ENCODE measurements at places on chromosomes 13 and 19.

DNA sequence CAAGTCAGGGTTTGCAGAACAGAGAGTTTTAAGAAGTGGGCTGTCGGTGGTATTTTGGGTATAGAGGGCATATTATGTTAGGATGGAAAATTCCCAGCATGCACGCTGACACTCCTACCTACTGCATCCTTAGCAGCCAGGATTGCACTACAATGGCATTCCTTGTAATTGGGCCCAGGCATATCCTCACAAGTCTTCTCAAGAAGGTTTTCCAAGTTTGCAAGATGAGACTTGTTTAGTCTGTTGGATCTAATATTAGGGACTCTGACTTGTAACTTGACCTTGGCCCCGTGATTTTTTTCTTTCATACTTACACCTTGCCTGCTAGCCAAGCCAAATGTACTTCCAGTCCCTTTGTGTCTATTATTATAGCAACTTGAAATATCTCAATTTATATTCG is 335.7 kb upstream of the HTR2A start:
- no peak for DNase-seq

DNA sequence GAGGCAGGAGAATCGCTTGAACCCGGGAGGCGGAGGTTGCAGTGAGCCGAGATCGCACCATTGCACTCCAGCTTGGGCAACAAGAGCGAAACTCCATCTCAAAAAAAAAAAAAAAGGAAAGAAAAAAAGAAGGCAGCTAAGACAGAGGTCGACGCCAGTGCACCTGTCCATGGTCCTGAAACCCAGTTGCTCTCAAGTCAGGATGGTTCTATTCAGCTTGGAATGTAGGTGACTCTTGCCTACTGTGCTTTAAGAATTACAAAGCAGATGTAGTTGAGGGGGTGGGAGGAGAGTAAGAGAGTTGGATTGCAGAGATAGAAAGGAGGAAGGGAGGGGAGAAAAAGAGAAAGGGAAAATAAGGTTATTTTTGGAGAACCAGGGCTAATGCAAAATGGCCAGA is 18.7 kb downstream of the CACNG7 start:
- DNase-seq: peak; percentile 78

GRCh38 chr13:110938662-110939421 is 24.0 kb upstream of the ANKRD10 start:
- no peak for DNase-seq

DNA sequence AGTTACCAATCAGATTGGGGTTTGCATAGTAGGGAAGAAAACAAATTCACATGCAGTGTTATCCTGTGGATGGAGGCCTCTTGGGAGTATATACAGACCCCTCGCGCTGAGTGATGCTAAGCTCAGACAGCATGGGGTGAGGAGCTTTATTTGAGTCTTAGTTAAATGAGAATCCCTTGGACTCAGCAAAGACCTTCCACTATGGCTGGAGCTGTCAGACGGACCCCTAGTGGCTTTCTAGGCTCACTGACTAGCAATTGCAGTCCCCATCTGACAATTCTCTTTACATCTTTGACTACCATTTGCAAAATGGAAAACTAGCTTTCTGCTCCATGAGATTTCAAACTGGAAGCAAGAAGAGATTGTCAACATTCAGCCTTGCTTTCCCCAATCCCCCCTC is 90.4 kb downstream of the STOML3 start:
- peak; percentile 17 for DNase-seq

- no peak for DNase-seq
Observed at GRCh38 chr19:35352177-35352447, 4.4 kb downstream of the FFAR1 start.

GRCh38 chr13:46963904-46964303 is 67.1 kb upstream of the HTR2A start:
- DNase-seq: no peak

DNA sequence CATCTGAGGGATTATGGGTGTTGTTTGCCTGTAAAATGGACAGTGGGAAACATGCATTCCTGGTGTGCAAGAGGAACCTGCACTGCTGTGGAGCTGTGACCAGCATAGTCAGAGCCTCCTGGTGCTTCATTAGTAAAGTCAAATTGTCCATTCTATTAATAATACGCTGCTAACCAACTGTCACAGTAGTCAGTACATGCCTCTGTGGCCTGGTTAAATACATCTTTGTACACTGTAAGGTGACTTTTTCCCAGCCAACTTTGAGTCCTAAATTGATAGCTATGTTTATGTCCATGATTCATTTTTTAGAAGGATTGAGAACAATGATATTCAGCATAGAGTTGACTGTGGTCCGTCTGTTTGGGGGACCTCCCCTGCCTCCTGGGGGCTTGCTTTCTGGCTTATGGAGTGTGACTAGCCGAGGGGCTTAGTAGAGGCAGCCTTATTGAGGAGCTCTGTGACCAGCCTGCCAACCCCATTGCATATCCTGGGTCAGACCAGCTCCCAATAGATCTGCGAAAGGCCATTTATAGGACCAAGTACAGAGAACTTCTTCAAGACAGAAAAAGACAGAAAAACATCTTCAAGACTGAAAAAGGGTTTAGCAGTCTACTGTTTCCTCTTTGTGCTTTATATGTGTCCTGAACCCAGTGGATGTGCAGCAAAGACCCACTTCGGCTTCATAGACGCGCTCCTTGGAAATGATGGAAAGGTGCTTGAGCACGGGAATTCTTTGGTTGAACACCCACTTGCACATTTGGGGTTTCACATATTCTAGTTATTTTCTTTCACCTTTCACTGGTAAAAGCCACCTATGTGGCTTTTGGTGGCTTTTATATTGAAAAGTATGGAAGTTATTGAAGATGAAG is 4.3 kb downstream of the GPR183 start:
- no peak for DNase-seq

DNA sequence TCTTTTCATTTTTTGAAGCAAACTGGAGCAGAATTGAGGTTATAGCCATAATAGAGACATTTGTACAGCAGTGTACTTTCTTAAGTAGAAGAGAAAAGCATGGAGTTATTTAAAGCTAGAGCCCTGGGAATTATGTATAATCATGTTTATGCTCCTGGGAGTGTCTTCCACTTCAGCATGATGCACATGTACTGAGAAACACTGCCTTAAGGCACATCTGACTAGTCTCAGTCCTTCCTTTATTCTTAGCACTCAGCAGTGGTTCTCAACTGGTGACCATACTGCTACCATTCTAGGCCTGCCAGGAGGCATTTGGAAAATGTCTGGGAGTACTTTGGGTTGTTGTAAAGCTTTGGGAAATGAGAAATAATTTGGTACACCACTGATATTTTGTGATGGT is 45.8 kb downstream of the VWA8 start:
- DNase-seq: no peak

GRCh38 chr13:28251466-28251865 is 113.1 kb downstream of the PAN3 start:
- DNase-seq: no peak

DNA sequence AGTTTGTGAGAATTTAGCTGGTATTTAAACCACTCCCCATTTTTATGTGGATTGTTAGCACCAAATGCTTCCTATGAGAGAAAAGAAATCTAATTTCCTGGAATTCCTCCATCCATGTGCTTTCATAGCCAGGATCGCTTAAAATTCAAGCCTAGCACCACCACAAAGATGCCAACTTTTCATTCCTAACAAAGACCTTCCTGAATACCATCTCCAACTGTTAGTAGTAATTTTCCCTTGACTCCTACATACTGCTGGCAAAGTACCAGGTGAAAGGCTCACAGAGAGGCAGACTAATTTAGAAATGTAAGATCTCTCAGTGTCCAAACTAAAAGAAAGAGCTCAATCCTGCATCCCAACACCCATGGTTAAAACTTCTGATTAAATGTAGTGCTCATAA is 386.3 kb downstream of the KCTD12 start:
- DNase-seq: no peak

DNA sequence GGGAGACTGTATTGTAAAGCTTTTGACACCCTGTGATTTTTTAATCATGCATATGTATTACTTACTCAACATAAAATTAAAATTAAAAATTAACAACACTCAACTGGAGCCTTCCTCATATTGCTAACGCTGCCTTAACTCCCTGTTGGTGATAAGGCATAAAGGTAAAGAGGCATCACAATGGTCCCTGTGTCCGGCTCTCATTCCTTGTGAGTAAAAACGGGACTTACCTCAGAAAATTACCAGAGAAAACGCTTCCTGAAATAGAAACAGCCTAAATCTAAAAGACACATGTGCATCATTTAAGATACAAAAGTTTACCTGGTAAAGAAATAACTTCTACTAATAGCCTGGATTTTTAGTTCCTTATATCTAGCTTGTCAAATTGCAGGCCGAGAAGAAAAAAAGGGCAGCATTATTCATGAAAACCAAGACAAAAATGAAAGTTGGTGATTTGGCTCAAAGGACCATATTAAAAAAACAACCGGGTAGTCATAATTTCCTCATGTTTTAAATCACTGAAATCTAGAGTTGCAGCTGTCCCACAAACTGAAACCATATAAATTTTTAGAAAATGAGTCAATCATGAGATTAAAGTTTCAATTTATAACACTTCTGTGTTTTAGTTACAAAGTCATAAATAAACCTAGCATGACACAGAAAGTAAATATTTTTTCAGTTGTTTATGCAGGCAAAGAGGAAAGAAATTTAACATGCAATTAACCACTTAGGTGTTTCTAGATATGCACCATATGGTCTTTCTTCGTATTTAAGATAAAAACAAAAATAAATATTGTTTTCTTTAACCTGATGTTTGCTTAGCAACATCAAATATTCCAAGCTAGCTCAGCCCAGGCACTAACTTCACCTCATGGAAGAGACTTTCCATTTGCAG is 94.7 kb downstream of the MIPEP start:
- peak; percentile 4 for DNase-seq

GRCh38 chr19:19026299-19026971 is 6.9 kb downstream of the SUGP2 start:
- DNase-seq: no peak

DNA sequence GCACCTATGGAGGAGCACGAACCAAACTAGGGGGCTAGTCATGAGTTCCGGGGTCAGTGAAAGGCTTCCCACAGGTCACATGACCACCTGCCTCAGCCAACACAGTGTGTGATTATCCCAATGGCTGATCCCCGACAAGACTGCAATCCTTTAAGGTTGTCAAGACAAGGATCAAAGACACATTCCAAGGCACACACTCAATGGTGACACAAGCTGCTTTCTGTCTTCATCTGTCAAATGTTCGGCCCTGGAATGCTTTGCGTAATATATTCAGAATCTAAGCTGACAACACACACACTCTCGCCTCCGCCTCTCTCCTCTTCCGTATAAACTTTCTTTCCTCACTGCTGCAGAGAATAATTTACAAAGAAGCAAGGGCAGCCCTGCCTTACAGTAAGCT is 11.7 kb downstream of the RANBP3 start:
- no peak for DNase-seq

GRCh38 chr13:108776650-108777049 is 147.2 kb downstream of the MYO16 start:
- no peak for DNase-seq

DNA sequence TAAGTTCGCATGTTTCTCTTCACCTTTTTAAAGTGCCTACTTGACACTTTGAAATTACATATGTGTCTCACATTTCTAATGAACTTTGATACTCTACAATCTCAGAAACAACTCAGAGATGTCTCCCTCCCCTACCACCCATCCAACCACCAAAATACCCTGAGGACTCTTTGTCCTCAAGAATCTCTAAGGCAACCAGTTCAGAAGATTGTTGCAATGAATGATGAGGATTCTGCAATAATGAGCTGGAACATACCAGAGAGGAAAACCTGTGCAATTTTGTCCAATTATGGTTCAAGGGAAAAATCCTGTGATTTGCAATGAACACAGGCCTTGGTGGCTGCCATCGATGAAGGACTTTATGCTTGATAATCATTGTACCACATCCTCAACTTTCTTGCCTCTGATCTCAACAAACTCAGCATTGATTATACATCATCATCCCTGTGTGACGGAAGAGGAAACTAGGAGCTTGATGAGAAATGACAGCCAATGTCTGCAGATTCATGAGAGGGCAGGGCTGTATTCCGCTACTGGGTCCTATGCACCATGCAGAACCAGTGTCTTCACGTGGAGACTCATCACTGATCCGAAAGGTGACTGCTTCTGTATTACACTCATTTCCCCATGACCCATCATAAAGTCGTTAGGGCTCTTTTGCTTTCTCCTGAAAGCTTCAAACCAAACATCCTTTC is 1.1 kb downstream of the FPR1 start:
- no peak for DNase-seq

DNA sequence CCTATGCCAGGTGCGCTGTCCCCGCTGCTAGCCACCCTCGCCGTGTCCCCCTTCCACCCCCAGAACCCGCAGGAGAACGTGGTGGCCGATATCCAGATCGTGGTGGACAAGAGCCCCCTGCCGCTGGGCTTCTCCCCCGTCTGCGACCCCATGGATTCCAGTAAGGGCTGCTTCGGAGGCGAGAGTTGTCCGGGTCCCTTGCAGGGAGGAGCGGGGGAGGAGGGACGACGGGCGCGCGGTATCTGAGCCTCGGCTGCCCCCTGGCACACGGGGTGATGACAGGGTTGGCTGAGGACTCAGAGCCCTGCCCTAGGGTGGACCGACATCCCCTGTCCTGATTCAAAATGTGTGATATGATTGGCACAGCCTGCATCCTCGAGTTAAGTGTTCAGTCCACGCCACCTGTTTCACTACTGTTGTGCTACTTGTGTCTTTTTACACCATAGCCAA is 653 bp downstream of the MVB12A start:
- DNase-seq: peak; percentile 63

GRCh38 chr13:76813000-76813691 is 73.1 kb downstream of the KCTD12 start:
- no peak for DNase-seq

DNA sequence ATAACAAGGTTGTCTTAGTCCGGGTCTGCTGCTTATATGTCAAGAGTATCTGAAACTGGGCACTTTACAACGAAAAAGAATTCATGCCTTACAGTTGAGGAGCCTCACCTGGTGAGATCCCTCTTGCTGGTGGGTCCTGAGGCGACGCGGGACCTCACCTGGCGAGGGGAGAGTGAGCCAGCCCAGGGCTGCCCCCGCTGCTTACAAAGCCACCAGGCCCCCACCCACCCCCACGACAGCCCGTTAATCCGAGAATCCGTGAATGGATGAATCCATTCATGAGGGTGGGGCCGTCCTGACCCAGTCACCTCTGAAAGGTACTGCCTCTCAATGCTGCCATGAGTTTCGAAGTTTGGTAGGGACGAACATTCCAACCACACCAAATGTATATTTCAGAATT is 54.0 kb upstream of the F7 start:
- DNase-seq: no peak

- no peak for DNase-seq
Observed at GRCh38 chr19:1295169-1296012, 9.7 kb downstream of the EFNA2 start.

DNA sequence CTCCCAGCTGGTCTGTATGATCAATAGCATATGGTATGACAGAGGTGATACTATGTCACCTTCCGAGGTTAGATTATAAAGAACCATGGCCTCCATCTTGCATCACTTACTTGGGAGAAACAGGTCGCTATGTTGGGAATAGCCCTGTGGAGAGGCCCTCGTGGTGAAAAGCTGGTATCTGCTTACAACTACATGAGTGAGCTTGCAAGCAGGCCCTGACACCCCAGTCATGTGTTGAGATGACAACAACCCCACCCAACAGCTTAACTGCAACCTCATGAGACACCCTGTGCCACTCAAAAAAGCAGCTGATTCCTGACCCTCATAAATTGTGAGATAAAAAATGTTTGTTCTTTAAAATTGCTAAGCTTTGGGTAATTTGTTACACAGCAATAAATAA is 18.8 kb downstream of the MTRF1 start:
- DNase-seq: no peak

Measured in RKO (cell line).